ENCODE measurements at places on chromosomes 4 and X.

- peak; percentile 21 for DNase-seq
Observed at GRCh38 chrX:13091111-13091765, 46.8 kb upstream of the FAM9C start.

- no peak for DNase-seq
Observed at GRCh38 chrX:120125444-120125843, 9.7 kb upstream of the RHOXF1 start.

DNA sequence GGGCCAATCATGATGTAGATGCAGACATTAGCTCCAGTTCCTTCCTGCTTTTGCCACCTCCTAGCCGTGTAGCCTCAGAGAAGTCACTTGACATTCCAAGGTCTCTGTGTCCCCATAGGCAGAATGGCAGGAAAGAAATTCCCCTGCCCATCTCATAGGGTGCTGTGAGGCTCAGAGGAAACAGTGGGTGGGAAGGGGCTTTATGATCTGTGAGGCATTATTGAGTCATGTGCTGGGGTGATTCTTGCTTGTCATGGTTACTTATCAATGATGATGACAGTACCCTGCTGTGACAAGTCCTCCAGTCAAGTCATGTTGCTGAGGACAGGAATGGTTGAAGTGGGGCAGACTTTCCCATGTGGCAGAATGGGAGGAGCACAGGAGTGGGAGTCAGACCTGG, 63.7 kb downstream of the MSX1 start:
- no peak for DNase-seq

- DNase-seq = no peak
Observed at GRCh38 chr4:31081366-31081765, 361.2 kb downstream of the PCDH7 start.

DNA sequence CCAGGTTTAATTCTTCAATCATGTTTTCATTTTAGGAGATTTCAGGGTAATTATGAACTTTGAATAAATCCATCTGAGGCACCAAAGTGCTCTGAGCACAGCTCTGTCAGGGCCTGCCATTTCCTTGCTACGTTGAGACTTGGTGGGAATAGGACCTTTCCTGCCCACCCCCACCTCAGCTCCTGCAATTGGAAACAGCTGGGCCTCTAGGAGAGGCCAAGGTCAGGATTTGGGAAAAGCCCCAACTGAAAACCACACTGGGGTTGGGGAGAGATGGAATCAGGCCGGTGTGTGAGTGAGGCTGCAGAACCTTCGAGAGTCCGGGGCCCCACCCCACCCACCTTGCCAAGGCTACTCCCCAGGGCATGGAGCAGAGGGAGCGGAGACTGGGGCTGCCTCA, 212.7 kb upstream of the BCOR start:
- DNase-seq = no peak

DNA sequence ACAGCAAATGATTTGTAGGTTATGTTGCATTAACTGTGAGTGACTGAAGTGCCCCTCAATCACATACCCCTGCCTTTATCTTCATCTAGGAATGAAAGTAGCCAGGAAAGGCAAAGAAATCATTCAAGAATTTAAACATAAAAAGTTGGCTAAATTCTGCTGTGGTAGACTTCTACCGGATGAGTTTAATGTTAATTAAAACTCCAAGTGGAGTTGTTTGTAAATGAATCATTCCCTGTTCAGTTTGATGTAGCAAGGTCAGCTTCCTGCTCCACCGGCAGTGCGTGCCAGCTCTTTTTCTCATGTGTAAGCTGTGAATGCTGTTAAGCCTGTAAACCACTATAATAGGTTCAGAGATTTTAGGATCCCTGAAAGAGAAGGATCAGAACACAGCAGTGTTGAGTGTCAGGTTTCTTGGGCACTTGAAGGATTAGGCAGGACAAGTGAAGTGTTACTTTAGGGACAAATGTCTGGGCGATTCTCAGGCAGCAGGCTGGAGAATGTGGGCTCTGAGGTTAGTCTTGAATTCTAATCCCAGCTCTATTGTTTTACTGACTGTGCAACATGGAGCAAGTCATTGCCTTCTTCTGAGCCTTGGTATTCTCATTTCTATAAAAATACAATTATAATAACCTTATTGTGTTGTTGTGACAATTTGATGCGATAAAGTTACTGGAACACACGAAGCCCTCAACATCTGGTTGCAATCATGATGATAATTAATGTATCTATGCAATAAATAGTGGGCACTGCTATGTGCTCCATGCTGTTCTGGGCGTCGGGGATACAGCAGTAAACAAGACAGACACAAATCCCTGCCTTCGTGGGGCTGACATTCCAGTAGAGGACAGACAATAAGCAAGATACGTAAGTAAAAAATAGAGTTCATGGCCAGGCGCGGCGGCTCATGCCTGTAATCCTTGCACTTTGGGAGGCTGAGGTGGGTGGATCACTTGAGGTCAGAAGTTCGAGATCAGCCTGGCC, 112.0 kb downstream of the SHROOM3 start:
- DNase-seq = no peak

DNA sequence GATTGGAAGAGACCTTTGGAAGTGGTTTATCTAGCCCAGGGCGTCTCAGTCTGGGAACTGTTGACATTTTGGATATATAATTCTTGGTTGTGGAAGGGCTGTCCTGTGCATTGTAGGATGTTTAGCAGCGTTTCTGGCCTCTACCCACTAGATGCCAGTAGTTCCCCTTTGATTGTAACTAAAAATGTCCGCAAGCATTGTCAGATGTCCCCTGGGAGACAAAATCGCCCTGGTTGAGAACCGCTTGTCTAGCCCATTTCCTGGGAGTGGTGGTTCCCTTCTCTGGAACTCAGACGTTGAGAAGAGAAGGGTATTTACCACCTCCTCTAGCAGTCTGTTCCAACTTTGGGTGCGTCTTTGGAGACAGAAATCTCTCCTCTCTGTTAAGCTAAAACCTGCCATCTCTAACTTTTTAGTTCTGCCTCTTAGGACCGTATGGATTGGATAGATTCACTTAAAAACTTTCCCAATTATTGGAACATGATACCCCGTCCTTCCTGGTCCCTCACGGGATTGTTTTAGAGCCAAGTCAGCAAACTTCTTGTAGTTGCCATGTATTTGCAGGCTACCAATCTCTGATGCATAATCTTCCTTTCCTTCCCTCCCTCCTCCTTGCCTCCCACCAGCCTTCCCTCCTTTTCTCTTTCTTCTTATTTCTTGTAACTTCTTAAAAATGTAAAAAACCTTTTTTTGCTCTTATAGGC, 13.9 kb downstream of the TMEM165 start:
- no peak for DNase-seq

DNA sequence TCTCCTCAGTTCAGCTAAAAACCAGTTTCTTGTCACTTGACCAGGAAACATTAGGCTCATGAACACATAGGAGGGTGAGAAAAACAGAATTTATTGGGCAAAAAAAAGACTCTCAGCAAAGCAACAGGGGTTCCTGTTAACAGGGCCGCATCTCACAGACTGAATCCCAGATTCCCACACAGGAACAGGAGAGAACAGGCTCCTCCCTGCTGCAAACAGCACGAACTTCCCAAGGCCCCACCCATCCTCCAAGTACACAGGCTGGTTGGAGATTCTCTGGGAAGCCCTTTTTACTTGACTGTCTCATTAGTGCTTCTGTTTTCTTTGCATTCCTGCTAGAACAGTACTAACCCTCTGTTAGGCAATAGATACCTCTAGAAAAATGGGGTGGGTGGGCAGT, 52.4 kb upstream of the IL21 start:
- DNase-seq = no peak

- no peak for DNase-seq
Observed at GRCh38 chr4:170128219-170128804, 38.6 kb upstream of the AADAT start.

GRCh38 chr4:125123570-125124109, 191.1 kb upstream of the FAT4 start:
- no peak for DNase-seq

DNA sequence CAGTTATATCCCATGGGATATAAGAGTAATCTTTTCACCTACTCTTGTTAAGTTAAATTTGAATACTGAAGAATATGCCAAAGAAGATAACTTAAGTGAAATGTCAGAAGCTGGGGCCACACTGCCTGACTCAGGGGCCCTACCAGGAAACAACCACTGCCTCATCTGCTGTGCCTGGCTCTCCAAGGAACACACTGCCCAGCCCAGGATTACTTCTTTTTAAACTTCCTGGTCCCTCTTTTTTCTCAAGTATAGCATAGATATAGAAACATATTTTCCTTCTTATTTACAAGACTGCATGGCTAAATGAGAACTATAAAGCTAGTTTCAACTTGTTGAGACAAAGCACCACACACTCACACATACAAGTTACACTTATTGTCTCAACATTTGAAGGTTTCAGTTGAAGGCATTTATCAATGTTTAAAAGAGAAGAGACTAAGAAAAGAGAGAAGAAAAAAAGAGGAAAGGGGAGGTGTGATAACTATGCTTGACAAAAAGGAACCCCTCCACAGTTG, 45.2 kb downstream of the MAML3 start:
- no peak for DNase-seq

DNA sequence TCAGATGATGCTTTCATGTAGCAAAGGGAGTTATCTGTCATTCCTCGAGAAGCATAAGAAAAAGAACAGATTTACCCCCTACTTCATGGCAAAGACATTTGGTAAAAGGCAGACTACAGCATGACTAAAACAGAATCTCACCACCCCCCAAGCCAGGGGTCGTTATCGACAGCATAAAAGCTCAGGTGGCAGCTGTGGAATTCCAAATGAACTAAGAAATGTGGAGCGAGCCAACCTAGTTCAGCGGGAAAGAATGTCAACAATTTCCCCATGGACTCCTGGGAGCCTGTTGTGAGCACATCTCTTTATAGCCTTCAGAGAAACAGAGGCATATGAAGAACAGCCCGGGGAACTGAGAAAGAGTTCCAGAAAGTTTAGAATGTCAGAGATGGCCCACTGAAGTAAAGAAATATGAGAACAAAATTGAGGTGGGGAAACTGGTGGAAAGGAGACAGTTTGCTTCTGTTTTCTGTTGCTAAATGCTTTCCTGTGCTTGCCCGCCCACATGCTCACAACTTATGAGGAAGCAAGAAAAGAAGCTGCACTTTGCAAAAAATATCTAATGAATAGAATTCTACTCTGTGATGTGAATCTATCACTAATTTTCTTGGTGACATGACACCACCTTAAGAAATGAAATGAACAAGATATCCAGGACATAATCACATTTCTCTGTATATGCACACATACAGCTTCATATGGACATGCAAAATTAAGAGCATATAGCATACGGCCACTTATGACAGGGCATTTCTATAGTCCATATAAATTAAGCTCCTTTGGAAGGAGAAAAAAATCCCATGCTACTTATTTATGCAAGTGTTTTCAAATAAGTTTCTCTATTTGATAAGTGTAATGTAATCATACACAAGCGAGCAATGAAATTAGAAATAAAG, 135.3 kb upstream of the MID1 start:
- no peak for DNase-seq

- no peak for DNase-seq
Observed at GRCh38 chr4:17778431-17778830, 3.0 kb downstream of the FAM184B start.

DNA sequence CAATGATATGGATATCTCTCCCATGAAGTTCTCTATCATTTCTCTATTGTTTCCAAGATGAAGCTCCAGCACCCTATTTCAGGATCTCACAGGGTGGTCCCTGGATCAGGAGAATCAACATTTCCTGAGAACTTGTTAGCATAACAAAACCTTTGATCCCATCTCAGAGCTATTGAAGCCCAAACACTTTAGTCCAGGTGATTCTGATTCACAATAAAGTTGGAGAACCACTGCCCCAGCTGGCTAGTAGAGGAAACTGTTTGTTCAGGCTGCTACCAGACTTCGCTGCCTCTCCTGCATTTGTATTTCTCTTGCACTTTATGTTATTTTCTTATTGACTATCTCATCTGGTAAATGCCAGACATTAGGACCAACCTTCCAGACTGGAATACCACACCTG, 65.4 kb downstream of the CEP44 start:
- DNase-seq = no peak

DNA sequence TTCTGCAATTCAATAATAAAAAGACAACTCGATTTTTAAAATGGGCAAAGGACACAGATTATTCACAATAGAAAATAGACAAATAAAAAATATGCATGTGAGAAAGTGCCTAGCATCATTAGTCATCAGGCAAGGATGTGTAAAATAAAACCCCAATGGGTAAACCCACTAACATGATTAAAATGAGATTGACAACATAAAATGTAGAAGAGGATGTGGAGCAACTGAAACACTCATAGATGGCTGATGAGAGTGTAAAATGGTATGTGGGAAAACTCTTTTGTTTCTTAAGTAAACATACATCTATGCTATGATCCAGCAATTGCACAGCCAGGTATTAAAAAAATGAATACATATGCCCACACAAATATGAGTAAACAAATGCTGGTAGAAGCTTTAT, 177.6 kb downstream of the IQCM start:
- DNase-seq = no peak

- DNase-seq = no peak
Observed at GRCh38 chr4:177005674-177006230, 213.0 kb upstream of the VEGFC start.

GRCh38 chrX:85223359-85223758, 20.2 kb downstream of the SATL1 start:
- DNase-seq = no peak

- no peak for DNase-seq
Observed at GRCh38 chr4:165190591-165191347, 16.6 kb upstream of the KLHL2 start.

DNA sequence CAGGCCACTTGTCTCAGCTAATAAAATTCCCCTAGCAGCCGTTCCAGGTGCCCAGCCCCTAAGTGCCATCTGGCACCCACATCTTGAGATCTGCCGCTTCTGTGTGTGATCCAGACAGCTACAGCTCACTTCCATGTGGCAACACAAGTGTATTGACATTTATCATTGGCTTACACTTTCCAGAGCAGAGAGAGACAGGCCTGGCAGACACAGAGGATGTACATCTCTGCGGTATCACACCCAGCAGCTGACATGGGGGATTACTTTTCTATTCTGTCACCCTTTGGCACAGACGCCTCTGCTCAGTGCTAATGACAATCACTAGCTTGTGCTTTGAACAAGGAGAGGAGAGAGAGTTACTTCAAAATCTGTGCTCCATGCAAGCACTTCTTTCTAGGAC, 195.9 kb downstream of the KDR start:
- no peak for DNase-seq

- DNase-seq = no peak
Observed at GRCh38 chrX:40988100-40988499, 97.1 kb upstream of the USP9X start.

GRCh38 chr4:80568891-80569290, 233.4 kb downstream of the CFAP299 start:
- DNase-seq = no peak

- DNase-seq = no peak
Observed at GRCh38 chrX:471281-471680, 84.6 kb upstream of the PPP2R3B start.

GRCh38 chr4:101451086-101451485, 103.8 kb upstream of the PPP3CA start:
- DNase-seq = no peak
